MCF 10A (cell line): ENCODE measurements at places on chromosomes 7 and 10.

DNA sequence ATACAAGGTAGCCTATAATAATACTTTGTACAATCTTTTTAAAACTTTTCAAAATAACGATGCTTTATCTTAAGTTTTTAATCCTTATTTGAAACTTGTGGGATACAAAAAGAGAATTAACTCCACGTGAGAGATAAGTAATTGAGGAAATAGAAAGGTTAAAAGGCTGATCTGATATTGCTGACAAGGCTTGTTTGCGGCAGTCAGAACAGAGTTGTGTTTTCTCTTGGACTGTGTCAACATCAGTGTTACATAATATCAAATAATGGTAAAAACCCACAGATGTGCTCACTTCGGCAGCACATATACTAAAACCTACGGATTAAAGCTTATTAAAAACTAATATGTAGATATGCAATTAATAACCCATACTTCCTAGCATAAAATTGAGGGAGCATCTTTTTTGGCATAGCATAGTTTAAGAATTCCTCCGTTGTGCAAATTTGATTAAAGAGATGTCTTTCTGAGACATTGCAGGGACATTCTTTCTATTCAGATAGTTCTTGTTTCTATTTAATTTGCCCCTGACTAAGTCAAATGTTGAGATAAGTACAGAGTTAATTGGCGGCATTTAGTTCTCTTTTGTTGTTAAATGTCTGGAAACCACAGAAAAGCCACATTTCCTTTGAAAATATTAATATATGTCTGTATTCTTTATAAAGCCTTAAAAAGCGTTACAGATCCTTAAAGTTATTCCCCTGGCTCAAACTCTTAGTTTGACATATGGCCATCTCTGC lies 63.3 kb downstream of the FAM185A start:
- no peak overlapping the region for H3K4me3 ChIP-seq
- peaks cover 9% of the 10 kb centered on the region for H3K4me1 ChIP-seq
- DNase-seq = no peak
- no peak overlapping the region for H3K27ac ChIP-seq

GRCh38 chr7:36261019-36261754 lies 108.1 kb downstream of the EEPD1 start:
- H3K27ac ChIP-seq = no peak overlapping the region
- no peak overlapping the region for H3K4me3 ChIP-seq
- H3K4me1 ChIP-seq = no peaks in the 10 kb centered on the region
- no peaks in the 10 kb centered on the region for H3K36me3 ChIP-seq
- no peaks in the 10 kb centered on the region for H3K27me3 ChIP-seq
- DNase-seq = no peak

- H3K4me1 ChIP-seq = peaks cover 21% of the 10 kb centered on the region
- no peak overlapping the region for H3K4me3 ChIP-seq
- no peaks in the 10 kb centered on the region for H3K27me3 ChIP-seq
- DNase-seq = no peak
- no peaks in the 10 kb centered on the region for H3K36me3 ChIP-seq
These were observed 142.9 kb upstream of the ITGB1 start for GRCh38 chr10:33100781-33101391.

DNA sequence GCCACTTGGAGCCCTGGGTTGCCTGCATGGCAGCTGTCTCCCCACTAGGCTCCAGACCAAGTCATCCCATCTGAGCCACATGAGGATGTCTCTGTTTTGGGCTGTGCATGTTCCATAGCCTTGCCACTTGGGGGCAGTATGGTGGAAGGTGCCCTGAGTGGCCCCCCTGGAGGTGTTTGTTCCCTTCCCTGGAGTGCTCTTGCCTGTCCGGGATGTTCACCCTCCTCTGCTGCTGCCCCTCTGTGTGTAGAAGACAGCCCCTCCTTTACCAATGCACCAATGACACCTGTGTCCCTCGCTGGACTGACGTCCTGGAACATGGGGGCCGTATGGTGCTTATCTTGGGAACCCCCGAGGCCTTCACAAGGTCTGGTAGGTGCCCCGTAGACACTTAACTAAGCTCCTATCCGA lies 100.2 kb downstream of the ACTR3B start:
- H3K27ac ChIP-seq = no peak overlapping the region
- H3K27me3 ChIP-seq = no peaks in the 10 kb centered on the region
- no peaks in the 10 kb centered on the region for H3K4me1 ChIP-seq
- H3K4me3 ChIP-seq = no peak overlapping the region

GRCh38 chr7:38542156-38542555 lies 89.0 kb downstream of the AMPH start:
- no peak overlapping the region for H3K4me3 ChIP-seq
- H3K27ac ChIP-seq = no peak overlapping the region
- no peaks in the 10 kb centered on the region for H3K36me3 ChIP-seq

GRCh38 chr7:27346531-27347275 lies 104.1 kb downstream of the EVX1 start:
- no peaks in the 10 kb centered on the region for H3K27me3 ChIP-seq
- H3K36me3 ChIP-seq = no peaks in the 10 kb centered on the region
- H3K4me1 ChIP-seq = peaks cover 5% of the 10 kb centered on the region
- no peak overlapping the region for H3K27ac ChIP-seq
- peak; percentile 74 for DNase-seq

GRCh38 chr7:128821724-128822123 lies 8.5 kb upstream of the FLNC start:
- H3K27ac ChIP-seq = no peak overlapping the region
- no peak for DNase-seq
- H3K27me3 ChIP-seq = peaks cover 61% of the 10 kb centered on the region
- H3K4me1 ChIP-seq = no peaks in the 10 kb centered on the region
- no peak overlapping the region for H3K4me3 ChIP-seq
- H3K36me3 ChIP-seq = no peaks in the 10 kb centered on the region

DNA sequence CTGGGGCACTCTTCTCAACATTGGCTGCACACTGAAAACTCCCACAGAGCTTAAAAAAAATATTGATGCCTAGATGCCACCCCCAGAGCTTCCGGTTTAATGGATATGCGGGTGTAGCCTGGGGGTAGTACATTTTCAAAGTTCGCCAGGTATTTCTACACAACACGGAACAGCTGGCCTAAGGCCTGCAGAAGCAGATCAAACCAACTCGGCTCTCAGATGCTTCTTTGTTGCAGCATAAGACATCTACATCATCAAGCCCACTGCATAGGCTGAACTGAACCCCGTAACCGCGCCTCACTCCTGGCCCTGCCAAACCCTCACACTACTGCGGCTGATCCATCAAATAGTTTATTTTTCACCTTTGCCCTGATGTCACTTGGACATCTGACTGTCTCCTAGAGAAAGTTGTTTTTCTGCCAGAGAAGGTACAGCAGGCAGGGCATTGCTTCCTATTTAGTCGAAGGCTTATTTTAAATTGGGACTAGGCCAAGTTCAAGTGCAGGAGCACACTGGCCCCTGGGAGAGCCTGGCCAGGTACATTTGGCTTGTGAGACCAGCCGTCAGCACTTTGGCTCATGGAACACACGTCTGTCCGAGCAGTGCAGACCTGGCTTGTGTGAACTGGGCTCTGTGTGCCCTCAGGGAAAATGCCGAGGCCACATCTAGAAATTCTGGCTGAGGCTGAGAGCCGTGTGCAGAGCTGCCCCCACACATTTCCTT lies 113.3 kb downstream of the TACC2 start:
- no peak overlapping the region for H3K4me3 ChIP-seq
- no peaks in the 10 kb centered on the region for H3K27me3 ChIP-seq
- no peaks in the 10 kb centered on the region for H3K36me3 ChIP-seq

DNA sequence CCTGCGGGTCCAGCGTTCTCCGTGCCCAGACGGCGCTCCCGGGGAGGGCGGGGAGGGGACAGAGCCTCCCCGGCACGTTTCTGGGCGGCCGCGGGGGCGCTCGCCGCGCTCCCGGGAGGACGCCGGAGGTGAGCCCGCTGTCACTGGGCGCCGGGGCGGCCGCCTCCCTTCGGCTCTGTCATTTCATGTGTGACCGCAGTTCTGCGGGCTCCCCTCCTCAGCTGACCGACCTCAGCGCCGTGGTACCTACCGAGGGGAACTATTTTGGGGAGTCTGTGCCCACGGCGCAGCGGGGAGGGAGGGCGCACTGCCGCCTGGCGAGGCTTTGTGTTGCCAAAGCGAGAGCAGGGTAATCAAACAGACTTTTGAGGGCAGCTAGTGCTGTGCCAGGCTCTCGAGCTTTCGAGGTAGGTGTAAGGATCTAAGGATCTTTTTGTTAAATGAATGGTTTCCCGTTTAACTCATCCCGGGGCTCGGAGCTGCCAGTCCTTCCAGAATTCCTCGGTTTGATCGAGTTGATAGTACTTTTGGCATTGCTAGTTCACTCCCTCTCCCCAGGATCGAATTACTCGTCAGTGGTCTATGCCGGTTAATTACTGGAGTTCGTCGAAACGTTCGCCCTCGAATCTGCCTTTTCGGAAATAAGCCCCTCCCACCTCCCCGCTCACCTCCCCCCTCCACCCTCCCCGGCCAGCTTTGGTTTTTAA lies 1.9 kb downstream of the ARID5B start:
- peak overlapping the region; percentile 100 for H3K27ac ChIP-seq
- H3K36me3 ChIP-seq = peaks cover 5% of the 10 kb centered on the region
- peaks cover 16% of the 10 kb centered on the region for H3K4me1 ChIP-seq
- H3K4me3 ChIP-seq = peak overlapping the region; percentile 90
- H3K27me3 ChIP-seq = no peaks in the 10 kb centered on the region

GRCh38 chr10:11830836-11831519 lies 7.8 kb downstream of the PROSER2 start:
- H3K36me3 ChIP-seq = peaks cover 11% of the 10 kb centered on the region
- no peak for DNase-seq
- H3K4me1 ChIP-seq = peaks cover 37% of the 10 kb centered on the region
- H3K4me3 ChIP-seq = no peak overlapping the region
- peak overlapping the region; percentile 32 for H3K27ac ChIP-seq
- H3K27me3 ChIP-seq = no peaks in the 10 kb centered on the region

DNA sequence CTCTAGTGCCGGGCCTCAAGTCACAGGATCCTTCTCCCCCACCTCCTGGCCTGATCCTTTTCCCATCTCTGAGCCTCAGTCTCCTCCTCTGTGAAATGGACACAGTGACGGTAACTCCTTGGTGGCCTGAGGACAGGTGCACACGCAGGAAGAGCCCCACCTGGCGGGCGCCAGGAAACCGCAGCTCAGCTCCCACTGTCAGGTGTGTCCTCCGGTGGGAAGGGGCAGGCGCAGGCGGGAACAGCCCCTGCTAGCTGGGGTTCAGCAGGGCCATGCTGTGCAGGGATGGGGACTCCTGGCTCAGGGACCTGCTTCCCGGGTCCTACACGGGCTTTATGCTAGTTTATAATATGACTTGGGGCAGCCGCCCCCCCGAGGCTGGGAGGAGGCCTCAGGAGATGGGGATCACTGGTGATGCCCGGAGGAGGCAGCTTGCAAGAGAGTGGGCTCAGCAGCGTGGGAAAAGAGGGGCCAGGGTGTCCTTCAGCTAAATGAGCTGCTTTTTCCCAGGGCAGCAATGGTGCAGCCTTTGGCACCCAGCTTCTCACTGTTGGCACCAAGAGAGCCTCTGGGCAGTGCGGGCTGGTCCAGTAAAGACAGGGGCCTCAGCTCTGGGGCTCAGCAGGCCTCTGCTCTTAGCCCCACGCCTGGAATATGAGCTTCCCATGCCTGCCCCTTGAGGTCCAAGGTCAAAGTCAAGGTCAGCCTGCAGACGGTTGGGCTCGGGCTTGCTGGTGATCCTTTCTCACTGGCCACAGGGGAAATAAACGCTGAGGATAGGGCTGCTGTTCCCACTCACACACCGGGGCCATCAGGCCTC lies 68.0 kb upstream of the FAM20C start:
- H3K27me3 ChIP-seq = no peaks in the 10 kb centered on the region
- peak; percentile 37 for DNase-seq
- H3K4me1 ChIP-seq = no peaks in the 10 kb centered on the region
- no peak overlapping the region for H3K27ac ChIP-seq

- H3K36me3 ChIP-seq = no peaks in the 10 kb centered on the region
- no peak overlapping the region for H3K27ac ChIP-seq
- no peak for DNase-seq
- H3K4me1 ChIP-seq = peaks cover 9% of the 10 kb centered on the region
These were observed 242.0 kb upstream of the NPY start for GRCh38 chr7:24042028-24042427.

DNA sequence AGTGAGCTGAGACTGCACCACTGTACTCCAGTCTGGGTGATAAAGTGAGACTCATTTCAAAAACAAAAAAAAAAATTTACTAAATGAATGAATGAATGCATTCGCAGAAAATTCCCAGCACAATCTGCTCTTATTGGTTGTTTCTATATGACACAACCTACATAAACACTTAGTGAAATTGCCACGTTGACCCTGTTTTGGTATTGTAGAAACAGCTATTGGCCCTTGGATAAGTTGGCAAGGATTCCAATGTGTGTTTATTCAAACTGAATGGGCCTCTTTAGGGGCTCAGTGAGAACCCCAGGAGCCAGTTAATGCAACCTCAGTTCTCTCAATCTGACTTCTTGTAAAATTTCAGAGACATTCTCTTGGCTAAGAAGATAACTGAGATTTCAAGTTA lies 66.0 kb downstream of the HHEX start:
- no peak overlapping the region for H3K27ac ChIP-seq
- no peak for DNase-seq
- peaks cover 4% of the 10 kb centered on the region for H3K36me3 ChIP-seq
- no peak overlapping the region for H3K4me3 ChIP-seq
- peaks cover 19% of the 10 kb centered on the region for H3K4me1 ChIP-seq

DNA sequence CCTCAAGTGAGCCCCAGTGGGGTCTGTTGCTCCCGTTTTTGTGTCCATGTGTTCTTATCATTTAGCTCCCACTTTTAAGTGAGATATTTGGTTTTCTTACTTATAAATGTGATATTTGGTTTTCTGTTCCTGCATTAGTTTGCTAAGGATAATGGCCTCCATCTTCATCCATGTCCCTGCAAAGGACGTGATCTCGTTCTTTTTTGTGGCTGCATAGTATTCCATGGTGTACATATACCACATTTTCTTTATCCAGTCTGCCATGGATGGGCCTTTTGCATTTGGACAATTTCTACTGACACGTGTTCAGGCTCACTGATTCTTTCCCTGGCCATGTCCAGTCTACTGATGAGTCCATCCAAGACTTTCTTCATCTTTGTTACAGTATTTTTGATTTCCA lies 9.6 kb downstream of the SFXN2 start:
- no peak overlapping the region for H3K4me3 ChIP-seq
- H3K27ac ChIP-seq = no peak overlapping the region
- H3K36me3 ChIP-seq = peaks cover 8% of the 10 kb centered on the region
- H3K4me1 ChIP-seq = peaks cover 9% of the 10 kb centered on the region
- DNase-seq = no peak
- no peaks in the 10 kb centered on the region for H3K27me3 ChIP-seq

GRCh38 chr10:103574097-103575061 lies 80.9 kb downstream of the NEURL1 start:
- no peak overlapping the region for H3K4me3 ChIP-seq
- no peak for DNase-seq
